Upper lobe of left lung (tissue), 6 donors: ENCODE measurements at places on chromosomes 16 and 17.

- DNase-seq, result no peak
Measured at GRCh38 chr16:89828870-89829629, 775 bp downstream of the SPIRE2 start.

DNA sequence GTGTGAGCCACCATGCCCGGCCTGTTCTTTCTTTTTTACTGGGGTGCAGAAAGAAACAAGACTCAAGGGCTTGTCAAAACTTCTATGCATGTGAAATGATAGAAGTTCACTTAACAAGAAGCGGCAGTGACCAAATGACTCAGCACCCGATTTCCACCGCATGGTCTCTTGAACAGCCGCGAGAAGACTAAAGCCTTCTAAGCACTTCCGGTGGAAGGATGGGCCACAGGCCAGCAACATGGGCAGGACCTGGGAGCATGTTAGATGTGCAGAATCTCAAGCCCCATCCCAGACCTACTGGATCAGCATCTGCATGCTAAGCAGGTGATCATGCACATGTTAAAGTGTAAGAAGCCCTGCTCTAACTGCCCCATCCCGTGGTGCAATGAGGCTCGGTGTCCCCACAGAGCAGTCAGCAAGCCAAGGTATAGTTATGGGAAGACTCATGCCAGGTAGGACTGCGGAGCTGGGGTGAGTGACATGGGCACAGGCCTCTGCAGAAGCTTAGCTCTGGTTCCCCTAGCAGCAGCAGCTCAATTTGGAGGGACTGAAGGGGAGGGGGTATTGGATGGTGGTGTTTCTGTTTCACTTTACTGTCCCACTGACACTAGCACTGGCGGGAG, 88.5 kb upstream of the HNF1B start:
- DNase-seq, result no peak

DNA sequence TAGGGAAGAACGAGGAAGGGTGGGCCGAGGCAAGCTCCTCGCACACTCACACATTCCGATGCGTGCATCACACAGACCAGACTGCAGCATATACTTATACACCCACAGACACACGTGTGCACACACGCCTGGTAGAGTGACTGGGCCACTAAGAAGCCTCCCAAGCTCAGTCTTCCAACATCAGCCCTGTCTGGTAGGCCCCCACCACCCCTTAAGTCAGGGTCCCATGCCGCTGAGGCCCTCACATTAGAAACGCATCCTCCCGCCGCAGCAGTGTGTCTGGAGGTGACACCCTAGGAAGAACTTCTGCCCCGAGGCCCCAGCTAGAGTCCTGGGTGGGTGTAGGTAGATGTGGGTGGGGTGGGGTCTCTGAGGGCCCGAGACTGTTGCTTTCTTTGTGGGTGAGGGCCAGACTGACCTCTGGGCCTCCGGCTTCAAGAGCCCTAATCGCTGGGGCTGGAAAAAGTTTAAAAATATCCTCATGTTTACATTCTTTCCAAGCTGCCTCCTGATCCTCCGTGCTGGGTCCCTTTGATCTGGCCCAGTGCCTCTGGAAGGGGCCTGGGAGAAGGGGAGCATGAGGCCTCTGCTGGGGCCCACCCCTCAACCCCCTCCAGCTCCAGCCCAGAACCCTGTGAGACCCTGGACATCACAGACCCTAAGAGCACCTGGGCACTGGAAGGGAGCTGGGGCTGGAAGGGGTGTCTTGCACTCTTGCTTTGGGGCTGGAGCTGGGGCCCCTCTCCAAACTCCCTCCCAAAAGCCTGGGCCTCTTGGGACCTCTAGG, 13.6 kb downstream of the CDH16 start:
- DNase-seq, result no peak

DNA sequence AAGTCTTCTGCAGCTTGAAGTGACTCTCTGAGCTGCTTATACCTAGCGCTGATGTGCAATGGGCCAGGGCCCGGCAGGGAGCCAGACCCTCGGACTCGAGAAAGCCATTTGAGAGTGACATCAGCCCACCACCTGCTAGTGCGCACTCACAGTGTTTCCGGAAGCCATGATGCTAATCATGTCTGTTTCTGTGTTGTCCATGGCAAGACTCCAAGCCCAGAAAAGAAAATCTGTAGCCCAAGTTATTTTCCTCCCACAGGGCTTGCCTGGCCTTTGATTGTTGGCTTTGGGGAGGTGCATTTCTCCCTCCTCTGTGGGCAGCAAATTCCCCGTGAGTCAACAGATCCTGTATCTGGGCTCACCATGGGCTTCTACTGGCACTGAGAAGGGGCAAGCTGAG, 1.8 kb upstream of the CDRT4 start:
- no peak for DNase-seq

DNA sequence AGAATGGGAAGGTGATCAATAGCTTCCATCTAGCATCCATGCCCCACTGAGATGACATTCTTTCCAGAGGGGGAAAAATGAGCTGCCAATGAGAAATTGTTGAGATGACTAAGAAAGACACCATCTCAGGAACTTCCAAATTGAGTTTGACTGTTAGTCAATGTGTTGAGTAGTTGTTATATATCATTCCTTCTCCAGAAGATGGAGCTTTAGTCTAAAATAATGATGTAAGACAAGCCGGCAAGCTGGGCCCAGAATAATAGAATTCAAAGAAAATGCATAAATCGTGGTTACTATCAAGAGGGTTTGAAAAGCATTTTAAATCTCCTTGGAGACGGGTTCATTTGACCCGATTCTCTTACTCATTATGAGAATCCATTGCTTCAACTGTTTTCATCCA, 71.0 kb upstream of the ATF7IP2 start:
- no peak for DNase-seq

DNA sequence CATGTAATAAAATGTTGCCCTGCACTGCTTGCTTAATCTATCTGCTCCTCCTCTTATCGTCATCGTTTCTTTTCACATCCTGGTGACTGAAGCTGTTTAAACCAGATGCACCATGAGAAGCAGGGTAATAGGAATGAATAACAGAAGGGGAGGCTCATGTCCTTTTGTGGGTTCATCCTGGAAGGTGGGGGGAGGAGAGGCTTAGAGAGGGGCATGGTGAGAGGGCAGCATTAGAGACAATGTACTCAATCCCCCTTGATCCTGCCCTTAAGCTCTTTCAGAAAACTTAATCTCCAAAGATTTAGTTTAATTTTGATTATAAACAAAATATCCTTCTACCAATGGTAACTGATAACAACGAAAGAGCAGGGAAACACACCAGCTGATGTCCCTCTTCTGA, 248.5 kb downstream of the CA10 start:
- DNase-seq, result no peak
